Stimulated activated memory B cell treated with anti-CD40 and anti-IgM and Interleukin-4, amounts not matched to agents 10 μg/mL and 1 μg/mL and 100 μg/mL, for 72 hours (primary cell): ENCODE measurements at places on chromosomes 3 and 15.

- peak; percentile 77 for ATAC-seq
These were observed 61.5 kb downstream of the CGGBP1 start for GRCh38 chr3:87997298-87997697.

- ATAC-seq = no peak
These were observed 616.1 kb downstream of the OTOL1 start for GRCh38 chr3:162112719-162113118.

- no peak for ATAC-seq
These were observed 28.1 kb upstream of the INSYN1 start for GRCh38 chr15:73781038-73781925.

DNA sequence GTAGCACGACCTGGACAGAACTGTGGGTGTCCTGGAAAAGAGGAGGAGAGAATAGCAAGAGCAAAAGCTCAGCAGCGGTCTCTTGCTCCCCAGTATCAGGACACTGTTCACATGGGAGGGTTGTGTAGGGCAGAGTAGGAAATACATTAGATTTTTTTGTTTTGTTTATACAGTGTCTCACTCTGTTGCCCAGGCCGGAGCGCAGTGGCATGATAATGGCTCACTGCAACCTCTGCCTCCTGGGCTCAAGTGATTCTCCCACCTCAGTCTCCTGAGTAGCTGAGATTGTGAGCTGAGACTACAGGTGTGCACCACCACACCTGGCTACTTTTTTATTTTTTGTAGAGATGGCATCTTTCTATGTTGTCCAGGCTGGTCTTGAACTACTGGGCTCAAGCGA is 53.3 kb downstream of the FNDC3B start:
- ATAC-seq = no peak

DNA sequence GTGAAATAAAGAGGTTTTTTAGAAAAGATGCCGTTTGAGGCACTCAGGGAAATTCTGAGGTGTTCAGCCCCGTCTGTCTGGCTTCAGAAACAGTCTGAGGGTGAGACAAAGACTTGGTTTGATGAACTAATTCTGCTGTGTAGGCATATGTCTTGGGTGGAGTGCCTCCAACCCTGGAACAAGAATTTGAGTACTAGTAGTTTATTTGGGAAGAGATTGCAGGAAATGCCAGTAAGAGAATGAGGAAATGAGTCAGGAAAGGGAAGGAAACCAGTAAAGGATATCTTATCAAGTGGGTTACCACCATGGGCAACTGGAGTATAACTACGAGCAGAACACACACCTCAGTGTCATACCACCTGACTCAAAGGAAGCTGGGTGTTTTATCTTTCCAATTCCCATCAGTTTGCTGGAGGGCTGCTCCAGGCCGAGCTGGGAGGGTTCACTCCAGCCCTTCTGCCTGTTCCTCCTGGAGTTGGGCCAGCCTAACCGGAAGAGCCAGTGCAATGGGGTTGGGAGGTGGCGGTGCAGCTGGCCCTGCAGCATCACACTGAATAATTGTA is 75.3 kb downstream of the TGFBR2 start:
- ATAC-seq = no peak

DNA sequence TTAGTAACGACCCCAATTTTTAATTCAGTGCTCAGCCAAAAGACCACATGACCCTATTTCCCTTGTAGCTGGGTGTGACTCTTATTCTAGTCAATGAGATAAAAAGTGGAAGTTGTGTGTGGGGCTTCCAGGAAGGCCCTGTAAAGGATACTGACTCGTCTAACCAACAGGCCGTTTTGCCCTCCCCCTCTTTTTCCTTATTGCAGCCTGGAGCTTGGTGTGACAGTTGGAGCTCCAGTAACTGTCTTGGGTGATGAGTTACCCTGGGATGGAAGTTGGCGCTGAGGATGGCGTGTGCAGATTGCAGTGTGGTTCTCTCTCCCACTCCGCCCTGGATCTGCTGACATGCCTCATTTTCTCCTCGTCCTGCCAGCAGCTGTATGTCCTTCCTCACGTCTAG is 209.3 kb upstream of the PROK2 start:
- no peak for ATAC-seq

- ATAC-seq = no peak
These were observed 42.0 kb downstream of the IFT57 start for GRCh38 chr3:108180194-108180593.

DNA sequence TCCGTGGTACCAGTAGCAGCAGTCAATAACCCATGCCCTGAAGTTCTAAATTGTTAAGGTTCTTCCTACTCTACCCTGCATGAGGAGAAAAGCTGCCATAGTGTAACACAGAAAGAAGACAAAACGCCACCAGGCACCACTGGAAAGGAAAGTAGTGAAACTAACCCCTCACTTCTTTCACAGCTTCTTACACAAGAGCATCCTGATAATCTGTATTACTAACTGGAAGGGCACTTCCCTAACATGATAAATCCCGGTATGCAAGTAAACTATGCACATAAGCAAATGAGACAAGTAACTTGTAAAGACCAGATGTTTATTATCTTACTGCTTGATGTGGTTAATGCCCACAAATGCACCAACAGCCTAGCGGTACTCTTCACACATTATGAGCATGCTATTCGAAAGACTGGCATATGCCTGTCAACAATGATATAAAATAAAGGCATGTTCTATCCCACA is 141.3 kb downstream of the ADAM10 start:
- no peak for ATAC-seq

GRCh38 chr15:97840501-97840900 is 120.0 kb upstream of the ARRDC4 start:
- no peak for ATAC-seq

DNA sequence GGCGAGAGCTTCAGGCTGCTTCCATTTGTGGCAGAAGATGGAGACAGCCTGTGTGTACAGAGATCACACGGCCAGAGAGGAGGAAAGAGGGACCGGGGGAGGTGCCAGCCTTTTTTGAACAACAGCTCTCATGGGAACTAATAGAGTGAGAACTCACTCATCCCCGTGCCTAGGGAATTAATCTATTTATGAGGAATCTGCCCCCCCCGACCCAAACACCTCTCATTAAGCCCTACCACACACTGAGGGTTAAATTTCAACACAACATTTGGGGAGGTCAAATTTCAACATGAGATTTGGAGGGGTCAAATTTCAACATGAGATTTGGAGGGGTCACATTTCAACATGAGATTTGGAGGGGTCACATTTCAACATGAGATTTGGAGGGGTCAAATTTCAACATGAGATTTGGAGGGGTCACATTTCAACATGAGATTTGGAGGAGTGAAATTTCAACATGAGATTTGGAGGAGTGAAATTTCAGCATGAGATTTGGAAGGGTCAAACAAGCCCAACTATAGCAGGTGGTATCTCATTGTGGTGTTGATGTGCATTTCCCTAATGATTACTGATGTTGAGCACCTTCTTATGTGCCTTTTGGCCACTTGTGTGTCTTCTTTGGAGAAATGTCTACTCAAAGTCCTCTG is 20.6 kb upstream of the RFTN1 start:
- ATAC-seq = no peak

- ATAC-seq = no peak
These were observed 276.7 kb upstream of the TBC1D5 start for GRCh38 chr3:18019161-18019495.

GRCh38 chr3:61269435-61269834 is 18.2 kb upstream of the FHIT start:
- ATAC-seq = no peak

DNA sequence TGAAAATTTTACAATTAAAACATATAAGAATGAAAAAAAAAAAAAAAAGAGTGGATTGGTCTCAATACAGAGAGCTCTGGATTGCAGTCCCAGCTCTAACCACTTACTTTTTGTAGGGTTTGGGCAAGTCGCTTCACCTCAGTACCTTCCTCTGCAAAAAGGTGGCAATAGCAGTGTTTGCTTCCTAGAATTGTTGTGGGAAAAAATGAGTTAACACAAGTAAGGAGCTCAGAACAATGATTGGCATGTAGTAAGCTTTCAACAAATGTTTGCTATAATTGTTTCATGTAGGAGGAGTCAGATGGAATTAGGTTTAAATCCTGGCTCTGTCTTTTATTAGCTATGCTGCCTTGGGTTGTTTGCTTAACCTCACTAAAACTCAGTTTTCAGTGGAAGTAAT is 425.2 kb upstream of the TBL1XR1 start:
- no peak for ATAC-seq

DNA sequence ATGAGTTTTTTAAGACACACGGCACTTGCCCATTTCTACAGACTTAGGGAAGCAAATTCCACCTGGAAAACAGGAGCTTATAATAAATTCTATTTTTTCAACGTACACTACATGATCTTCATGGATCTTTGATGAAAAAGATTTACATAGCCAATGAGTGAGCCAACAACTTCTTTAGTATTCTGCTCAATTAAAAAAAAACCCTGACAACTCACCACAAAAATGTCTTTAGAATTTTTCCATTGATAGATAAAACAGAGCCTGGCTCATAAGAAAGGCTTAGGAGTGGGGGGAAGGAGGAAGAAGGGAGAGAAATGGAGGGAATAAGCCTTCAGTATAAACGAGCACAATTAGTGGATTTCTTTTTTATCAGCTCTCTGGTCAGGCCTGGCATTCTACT is 126.7 kb downstream of the ATP10A start:
- no peak for ATAC-seq

DNA sequence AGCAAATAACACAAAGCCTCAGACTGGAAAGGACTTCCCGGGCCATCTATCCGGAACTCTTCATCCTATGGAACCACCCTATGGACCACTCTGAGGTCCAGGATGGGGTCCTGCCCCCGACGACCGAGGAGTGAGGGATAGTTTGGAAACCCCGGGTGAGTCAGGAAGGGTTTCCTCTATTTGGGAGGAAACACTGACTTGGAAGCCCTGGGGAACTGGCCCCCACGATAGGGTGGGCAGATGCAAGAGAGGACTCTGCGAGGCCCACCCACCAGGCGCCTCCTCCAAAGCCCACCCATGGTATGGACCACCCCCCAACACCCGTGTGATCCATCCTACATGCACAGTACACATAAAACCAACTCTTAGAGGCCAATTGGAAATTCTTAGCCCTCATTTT is 69.4 kb downstream of the CPN2 start:
- ATAC-seq = no peak

GRCh38 chr3:152243721-152244516 is 24.8 kb upstream of the MBNL1 start:
- peak; percentile 79 for ATAC-seq

DNA sequence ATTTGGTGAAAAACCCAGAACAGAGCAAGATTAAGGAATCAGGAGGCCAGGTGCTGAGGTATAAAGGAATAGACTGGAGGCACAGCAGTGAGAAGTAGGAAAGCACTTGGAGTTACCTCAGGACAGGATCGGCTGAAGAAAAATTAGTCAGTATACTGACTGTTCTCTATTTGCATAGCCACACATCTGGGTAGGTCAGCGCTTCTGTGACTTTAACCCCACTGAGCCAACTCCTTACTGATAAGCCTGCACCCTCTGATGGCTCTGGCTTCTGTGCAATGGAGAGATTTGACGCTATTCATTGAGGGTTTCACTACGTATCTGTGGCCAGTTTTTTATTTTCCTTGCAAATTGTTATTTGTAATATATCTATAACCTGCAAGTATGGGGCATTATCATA is 22.3 kb downstream of the MECOM start:
- no peak for ATAC-seq

- peak; percentile 79 for ATAC-seq
These were observed 30.8 kb downstream of the NRROS start for GRCh38 chr3:196670339-196670738.

GRCh38 chr3:114624047-114624445 is 330.2 kb downstream of the TIGIT start:
- no peak for ATAC-seq

DNA sequence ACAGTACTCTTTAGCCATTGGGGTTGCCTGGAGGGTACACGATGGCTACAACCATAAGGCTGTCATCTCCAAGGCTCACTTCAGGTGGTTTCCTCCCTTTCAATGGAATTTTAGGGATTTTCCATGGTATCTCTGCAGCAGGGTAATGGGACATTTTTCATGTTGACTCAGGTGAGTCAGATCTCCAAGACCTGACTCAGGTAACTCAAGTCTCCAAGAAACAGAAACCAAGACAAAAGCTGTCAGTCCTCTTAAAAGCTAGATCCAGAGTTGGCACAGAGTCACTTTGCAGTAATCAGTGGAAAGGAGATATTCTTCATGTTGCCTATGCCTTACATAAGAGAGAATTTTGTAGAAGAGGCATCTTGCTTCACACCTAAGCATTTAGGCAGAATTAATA is 375.8 kb upstream of the ARPP21 start:
- ATAC-seq = no peak

DNA sequence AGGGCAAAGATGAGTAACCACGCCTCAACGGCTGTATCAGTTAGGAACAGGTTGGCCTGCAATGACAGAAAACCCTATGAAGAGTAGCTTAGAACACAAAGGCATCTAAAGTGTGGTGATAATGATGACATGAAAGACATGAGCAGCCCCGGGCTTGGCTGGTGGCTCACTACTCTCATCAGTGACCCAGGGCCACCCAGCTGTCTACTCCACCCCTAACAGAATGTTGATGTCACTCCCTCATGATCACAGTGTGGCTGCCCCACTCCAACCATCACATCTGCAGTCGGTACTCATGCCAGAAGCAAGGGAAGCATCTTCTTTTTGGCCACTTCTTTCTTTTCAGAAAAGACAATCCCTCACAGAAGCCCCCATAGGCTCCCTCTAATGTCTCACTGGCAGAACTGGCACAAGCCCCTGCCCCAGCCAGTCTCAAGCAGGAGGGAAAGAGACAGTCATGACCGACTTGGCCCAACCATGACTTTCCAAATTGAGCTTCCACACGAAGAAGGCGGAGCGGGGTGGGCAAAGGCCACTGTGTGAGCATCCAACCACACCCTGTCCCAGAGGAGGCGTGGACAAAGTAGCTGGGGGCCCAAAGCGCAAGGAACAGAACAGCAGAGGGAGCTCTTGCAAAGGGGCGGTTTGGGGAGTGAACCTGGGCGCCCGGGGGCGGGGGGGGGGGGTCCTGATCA is 72.0 kb upstream of the IQSEC1 start:
- ATAC-seq = no peak

DNA sequence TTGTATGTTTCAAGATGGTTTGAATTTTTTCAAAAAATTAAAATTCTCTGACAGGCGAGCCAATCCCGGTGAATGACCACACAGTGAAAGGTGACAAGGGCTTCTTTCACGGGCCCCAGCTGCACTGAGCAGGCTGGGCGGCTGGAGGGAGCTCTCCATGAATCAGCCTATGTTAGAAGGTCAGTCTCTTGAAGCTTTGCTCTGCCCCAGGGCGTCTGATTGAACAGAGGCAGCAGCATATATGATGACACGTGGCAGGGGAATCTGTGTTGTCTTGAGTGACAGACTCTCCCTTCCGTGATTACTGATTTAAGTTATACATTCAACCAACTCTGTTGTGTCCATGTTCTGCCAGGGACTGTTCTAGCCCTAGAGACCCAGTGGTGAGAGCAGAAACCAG is 51.5 kb downstream of the ISG20 start:
- no peak for ATAC-seq
